ENCODE measurements at places on chromosomes 7 and 10.

DNA sequence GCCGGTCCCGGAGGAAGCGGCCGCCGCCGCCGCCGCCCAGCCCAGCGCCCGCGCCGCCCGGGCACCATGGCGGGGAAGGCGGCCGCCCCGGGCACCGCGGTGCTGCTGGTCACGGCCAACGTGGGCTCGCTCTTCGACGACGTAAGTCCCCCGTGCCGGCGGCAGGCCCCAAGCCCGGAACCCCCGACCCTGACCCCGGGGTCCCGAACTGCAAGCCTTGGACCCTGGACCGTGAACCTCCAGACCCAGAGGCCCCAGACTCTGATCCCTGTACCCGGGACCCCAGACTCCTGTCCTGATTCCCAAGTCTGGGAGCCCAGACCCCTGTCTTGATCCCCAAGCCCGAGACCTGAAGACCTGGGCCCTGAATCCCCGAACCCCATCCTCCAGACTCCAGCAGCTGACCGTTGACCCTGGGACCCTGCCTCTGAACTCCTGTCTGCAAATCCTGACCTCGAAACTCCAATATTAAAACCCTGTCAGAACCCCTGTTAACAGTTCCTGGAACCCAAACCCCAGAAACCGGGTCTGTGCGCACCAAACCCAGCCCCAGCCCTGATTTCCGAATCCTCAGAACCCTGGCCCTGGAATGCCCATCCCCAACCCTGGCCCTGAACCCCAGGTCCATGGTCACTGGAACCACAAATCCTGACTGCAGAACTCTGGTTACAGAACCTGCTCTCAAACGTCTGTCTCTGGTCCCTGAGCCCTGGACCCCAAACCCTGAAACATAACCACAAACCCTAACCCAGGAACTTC, 623 bp downstream of the INPP5A start:
- DNase-seq = no peak

DNA sequence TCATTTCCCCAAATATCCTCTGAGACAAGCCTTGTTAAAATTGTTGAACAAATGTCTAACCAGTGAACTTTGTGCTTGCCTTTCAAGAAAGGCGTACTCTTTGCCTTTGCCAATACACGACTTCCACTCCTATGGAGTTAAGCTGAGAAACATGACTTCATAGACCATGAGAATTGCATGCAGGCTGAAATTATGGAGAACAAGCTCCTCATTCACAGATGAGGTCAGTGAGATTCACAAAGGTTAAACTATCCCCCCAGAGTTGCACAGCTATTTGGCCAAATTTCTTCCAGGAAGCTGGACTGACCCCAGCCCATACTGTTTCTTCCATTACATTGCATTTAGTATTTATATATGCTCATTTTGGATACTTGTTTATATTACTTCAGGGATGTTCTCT, 221.4 kb upstream of the SEMA3C start:
- DNase-seq = no peak

DNA sequence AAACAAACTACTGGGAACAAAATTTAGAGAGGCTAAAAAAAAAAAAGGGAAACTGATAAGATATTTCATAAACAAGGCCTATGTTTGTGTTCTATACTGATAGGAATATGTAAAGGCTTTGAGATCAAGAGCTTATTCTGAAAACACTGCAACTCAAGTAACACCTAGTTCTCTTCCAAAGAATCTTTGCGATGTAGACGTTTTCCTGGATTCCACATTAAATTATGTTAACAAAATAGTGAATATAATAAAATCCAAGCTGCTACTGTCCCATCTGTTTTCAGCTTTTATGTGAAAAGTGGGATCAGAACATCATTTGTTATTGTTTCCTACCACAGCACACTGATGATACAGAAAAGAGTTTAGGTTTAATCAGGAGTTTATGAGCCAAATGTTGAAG, 53.0 kb upstream of the RNF148 start:
- no peak for DNase-seq

DNA sequence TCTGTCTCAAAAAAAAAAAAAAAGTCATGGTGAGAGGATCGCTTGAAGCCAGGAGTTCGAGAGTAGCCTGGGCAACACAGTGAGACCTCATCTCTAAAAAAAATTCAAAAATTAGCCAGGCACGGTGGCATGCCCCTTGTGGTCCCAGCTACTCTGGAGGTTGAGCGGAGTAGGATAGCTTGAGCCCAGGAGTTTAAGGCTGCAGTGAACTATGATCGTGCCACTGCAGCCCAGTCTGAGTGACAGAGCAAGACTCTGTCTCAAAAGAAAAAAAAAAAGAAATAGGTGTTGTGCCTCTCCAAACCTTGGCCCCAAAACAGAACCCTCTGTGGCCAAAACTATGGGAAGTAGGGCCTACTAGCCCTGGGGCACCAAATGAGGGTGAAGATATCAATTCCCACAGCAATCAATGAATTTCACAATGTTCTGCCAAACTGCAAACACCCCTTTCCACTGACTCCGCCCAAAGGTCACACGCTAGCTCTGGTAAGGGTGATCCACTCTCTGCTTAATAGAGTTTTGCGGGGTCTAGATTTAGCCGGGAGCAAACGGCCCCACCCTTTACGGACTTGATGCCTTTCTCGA, 16.9 kb downstream of the SSC4D start:
- DNase-seq = no peak

- no peak for DNase-seq
Observed at GRCh38 chr10:128972036-128972405, 495.0 kb upstream of the MGMT start.

GRCh38 chr10:103917302-103918052, 507 bp downstream of the STN1 start:
- no peak for DNase-seq

DNA sequence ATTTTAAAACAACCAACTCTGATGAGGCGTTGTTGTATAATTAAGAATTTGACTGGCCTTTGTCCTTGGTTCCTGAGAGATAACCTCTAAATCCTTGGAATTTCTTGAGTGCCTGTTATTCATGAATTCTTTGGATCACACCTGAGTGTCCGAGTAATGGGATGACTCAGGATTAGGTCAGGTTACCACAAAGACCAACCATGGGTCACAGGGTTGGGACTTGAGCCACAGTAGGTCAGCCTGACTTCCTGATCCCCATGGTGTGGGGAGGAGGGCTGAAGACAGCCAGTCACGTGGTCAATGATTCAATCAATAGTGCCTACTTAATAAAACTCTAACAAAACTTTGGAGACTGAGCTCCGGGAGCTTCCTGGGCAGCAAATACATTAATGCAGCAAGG, 192.5 kb downstream of the GFRA1 start:
- no peak for DNase-seq

DNA sequence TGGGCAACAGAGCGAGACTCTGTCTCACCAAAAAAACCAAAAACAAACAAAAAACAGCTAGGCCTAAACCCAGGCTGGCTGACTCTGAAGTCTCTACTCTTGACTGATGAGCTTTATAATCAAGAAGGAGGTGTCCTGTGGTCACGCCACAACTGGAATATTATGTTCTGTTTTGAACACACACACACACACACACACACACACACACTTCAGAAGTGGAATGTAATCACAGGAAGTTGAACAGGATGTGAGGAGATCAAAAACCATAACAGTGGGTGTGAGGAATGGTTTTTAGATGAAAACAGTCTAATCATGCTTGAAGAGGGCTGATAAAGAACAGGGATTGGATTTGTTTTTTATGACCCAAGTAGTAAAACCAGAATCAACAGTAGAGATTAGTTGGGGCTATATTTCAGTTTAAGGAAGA, 51.1 kb upstream of the IL6 start:
- DNase-seq = peak; percentile 77

GRCh38 chr10:44908066-44908749, 2.9 kb upstream of the TMEM72 start:
- no peak for DNase-seq

GRCh38 chr7:2934984-2935740, 91.1 kb upstream of the GNA12 start:
- DNase-seq = no peak

- DNase-seq = no peak
Observed at GRCh38 chr10:97916586-97916985, 66.9 kb downstream of the GOLGA7B start.

DNA sequence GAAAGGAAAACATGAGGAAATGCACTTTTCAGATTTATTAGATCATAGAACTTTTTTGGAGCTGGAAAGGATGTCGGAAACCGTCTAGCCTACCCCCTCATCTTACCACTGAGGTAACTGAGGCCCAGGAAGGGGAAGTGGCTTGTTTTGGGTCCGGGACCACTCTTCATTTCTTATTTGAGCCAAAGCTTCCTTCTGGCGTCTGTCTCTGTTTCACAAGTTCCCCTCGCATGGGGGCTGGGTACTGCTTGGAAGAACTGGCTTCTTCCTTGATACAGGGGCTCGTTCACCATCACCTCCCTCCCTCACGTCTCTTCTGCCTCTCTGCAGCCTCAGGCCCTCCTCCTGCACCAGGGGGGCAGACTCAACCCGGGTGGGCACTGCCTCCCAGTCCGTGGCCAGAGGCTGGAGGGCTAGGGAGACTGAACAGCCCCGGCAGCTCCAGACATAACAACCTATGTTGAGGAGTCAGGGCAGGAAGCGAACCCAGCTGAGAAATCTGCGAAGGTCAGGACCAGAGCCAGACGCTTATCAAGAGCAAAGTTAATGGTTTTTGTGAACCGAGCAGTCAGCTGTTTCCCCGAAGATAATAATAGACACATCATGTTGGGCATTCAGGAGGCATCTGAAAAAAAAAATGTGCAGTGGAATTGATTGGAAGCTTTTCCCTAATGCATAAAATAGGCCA, 12.9 kb downstream of the HTRA1 start:
- DNase-seq = no peak

GRCh38 chr7:30977896-30978564, 14.3 kb downstream of the GHRHR start:
- no peak for DNase-seq

GRCh38 chr10:79472951-79473350, 27.5 kb upstream of the ZCCHC24 start:
- no peak for DNase-seq

GRCh38 chr7:130444234-130444633, 3.4 kb upstream of the CEP41 start:
- DNase-seq = no peak

- no peak for DNase-seq
Observed at GRCh38 chr7:47601119-47601880, 19.4 kb upstream of the TNS3 start.

DNA sequence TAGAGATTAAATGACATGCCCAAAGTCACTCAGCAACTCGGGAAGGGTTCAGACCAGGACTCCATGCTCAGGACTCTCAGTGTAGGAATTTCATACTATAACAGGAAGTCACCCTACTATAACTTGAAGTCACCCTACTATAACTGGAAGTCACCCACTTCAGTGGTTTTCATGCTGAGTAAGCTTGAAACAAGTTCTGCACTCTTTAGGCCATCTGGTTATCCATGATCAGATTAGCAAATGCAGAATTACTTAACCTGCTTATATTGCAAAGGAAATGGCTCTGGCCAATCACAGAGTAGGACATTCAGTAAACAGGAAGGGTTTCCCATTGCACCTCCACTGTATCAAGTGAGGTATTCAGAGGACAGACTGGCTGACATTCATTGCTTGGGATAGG, 1240.4 kb downstream of the GATA3 start:
- DNase-seq = no peak

- no peak for DNase-seq
Observed at GRCh38 chr7:88185650-88186049, 34.2 kb downstream of the SRI start.

GRCh38 chr7:20267482-20267881, 50.3 kb upstream of the MACC1 start:
- no peak for DNase-seq

DNA sequence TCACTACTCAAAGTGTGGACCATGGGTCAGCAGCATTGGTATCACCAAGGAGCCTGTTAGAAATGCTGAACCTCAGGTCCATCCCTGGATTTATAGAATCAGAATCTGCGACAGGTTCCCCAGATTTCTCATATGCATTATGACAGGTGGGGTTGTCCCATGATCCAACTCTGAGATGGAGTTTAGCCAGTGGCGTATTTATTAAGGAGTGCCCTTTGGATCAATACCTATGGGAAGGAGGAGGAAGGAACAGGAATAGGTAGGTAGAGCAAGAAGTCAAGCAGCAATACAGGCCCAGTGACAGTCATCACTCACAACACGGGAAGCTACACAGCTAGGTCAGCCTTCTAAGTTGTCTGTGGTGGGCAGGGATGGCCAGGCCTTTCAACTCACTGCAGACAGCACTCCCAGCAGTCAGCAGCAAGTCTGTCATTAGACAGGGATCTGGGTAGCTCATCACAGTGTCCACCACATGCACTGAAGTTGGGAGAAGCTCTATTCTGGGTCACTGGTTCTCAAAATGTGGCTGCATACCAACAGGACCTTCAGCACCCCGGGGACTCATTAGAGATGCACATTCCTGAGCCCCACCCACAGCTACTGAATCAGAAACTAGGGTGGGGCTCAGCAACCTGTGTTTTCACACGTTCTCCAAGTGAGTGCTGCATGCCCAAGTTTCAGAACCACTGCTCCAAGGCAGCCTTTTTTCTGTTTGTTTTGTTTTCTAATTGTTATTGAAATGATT, 532.3 kb upstream of the GALNT17 start:
- no peak for DNase-seq

- DNase-seq = no peak
Observed at GRCh38 chr7:55156919-55157763, 138.3 kb downstream of the EGFR start.

DNA sequence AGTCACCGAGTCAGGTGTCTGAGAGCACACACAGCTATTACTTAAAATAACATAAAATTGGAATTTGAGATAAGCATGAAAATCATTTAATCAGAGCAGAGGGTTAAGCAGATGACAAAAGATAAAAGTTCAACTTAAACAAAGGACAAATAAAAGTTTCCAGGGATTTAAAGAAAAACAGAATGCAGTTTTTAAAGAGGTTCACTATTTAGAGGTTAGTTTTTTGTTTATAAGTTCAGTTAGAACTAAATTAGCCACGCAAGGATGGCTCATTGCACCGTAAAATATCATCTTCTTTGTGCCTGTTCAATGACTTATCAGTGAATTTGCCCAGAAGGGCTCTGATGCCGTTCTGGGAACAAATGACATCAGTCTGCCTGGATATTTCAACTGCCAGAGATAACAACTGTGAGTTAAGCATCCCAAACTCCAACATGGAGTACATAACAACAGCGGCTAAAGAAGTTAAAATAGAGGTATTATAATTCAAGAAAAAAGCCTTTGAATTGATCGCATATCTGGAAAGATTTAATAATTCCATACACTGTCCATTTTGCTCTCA, 107.8 kb downstream of the ANK3 start:
- no peak for DNase-seq

GRCh38 chr7:82593780-82594179, 150.2 kb upstream of the CACNA2D1 start:
- DNase-seq = no peak

- no peak for DNase-seq
Observed at GRCh38 chr7:26337232-26337865, 45.7 kb downstream of the SNX10 start.

DNA sequence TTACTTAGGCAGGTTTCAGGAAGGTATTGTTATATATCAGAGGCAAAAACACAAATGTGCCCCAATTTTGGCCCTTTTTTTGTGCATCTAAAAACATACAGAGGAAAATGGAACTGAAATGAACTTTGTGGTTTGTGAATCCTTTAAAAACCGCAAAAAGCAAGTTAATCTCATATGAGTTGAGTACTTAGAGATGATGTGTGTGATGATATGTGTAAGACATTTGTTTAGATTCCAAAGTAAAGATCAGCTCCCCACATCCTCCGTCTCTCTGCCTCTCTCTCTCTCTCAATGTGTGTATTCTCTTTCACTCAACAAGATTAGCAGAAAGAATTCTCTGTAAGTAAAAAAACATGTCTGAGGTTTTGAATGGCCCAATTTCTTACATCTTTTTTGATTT, 201.9 kb downstream of the MALRD1 start:
- DNase-seq = no peak
